ENCODE measurements at places on chromosomes 2 and 18.
A peak's percentile ranks its signal among the peaks of the same experiment; 100 is the strongest.

- no peaks in the 10 kb centered on the region for H3K4me1 ChIP-seq
- no peak for DNase-seq
- H3K4me3 ChIP-seq, result no peak overlapping the region
- no peaks in the 10 kb centered on the region for H3K36me3 ChIP-seq
- peaks cover 19% of the 10 kb centered on the region for H3K27me3 ChIP-seq
Observed at GRCh38 chr2:63792530-63792929, 49.2 kb upstream of the UGP2 start.

DNA sequence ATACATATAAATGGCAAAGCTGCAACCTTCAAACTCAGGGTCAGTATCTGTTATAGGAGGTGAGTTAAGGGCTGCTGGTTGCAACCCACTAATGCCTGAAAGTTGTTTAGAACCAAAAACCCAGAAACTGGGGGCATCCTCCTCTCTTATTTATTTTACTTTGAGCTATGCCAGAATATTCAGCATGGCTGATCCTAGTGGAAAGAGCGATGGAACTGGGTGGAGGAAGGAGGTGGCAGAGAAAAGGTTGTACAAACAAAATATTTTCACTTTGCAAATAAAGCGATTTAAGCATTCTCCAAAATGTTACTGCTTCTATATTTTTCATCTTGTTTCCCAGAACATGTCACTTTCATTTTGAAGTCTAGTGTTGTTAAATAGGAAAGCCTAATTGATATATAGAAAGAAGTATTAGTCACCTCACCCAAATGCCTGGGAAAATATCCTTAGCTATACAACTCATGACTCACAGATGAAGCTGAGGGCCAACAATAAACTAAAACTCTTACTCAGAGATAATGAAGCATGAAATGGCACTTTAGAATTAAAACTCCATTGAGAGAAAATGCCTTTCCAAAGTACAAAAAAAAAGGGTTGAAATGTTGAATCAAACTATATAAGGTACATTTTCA is 251.4 kb upstream of the UBE2E3 start:
- H3K36me3 ChIP-seq, result no peaks in the 10 kb centered on the region
- peaks cover 26% of the 10 kb centered on the region for H3K27me3 ChIP-seq
- H3K27ac ChIP-seq, result no peak overlapping the region
- DNase-seq, result no peak
- H3K4me1 ChIP-seq, result no peaks in the 10 kb centered on the region
- H3K4me3 ChIP-seq, result no peak overlapping the region

- H3K27ac ChIP-seq, result no peak overlapping the region
- no peaks in the 10 kb centered on the region for H3K36me3 ChIP-seq
- no peaks in the 10 kb centered on the region for H3K27me3 ChIP-seq
- H3K4me3 ChIP-seq, result no peak overlapping the region
- DNase-seq, result no peak
Observed at GRCh38 chr2:146068051-146068450, 1548.1 kb upstream of the ZEB2 start.

GRCh38 chr2:9768388-9768787 is 74.9 kb upstream of the TAF1B start:
- DNase-seq, result no peak
- no peaks in the 10 kb centered on the region for H3K36me3 ChIP-seq
- peaks cover 29% of the 10 kb centered on the region for H3K4me1 ChIP-seq
- no peaks in the 10 kb centered on the region for H3K27me3 ChIP-seq
- no peak overlapping the region for H3K4me3 ChIP-seq
- no peak overlapping the region for H3K27ac ChIP-seq

GRCh38 chr2:215262303-215262702 is 49.6 kb upstream of the ATIC start:
- peaks cover 12% of the 10 kb centered on the region for H3K27me3 ChIP-seq
- no peaks in the 10 kb centered on the region for H3K4me1 ChIP-seq
- no peak for DNase-seq
- no peak overlapping the region for H3K27ac ChIP-seq
- no peaks in the 10 kb centered on the region for H3K36me3 ChIP-seq

- H3K4me3 ChIP-seq, result no peak overlapping the region
- no peaks in the 10 kb centered on the region for H3K36me3 ChIP-seq
- H3K27ac ChIP-seq, result no peak overlapping the region
- no peaks in the 10 kb centered on the region for H3K27me3 ChIP-seq
- peaks cover 5% of the 10 kb centered on the region for H3K4me1 ChIP-seq
Observed at GRCh38 chr2:102004581-102004980, 12.8 kb downstream of the IL1R2 start.

GRCh38 chr2:44578471-44579093 is 216.8 kb downstream of the CAMKMT start:
- no peaks in the 10 kb centered on the region for H3K27me3 ChIP-seq
- peaks cover 22% of the 10 kb centered on the region for H3K4me1 ChIP-seq
- no peak overlapping the region for H3K27ac ChIP-seq
- no peak for DNase-seq
- H3K4me3 ChIP-seq, result no peak overlapping the region

DNA sequence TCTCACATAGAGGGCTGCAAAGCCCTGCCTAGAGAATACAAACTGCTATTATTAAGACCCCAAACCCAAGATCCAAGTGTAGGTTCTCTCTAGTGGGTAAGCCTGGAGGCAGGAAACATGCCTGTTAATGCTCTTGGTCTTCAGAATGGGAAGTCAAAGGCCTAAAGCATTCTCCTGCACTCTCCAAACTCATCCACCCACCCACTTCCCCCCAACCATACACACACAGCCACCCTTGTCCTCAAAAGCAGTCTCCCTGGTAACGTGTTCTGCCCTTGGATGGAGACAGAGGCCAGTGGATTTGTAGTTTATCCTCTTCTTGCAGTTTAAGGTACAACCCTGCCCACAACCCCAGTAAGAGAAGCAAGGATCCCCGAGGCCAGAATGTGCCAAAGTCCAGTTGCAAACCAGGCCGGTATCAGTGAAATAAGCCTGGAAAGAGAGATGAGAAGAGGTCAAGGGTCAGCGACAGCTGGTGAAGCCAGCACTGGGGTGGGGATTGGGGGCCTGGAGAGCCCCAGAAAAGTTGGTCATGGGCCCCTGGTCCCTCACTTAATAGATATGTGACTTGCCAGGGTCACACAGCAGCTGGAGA is 23.0 kb downstream of the TMEM247 start:
- H3K27ac ChIP-seq, result no peak overlapping the region
- no peak for DNase-seq
- H3K36me3 ChIP-seq, result peaks cover 6% of the 10 kb centered on the region
- peaks cover 20% of the 10 kb centered on the region for H3K4me1 ChIP-seq
- no peak overlapping the region for H3K4me3 ChIP-seq
- no peaks in the 10 kb centered on the region for H3K27me3 ChIP-seq

DNA sequence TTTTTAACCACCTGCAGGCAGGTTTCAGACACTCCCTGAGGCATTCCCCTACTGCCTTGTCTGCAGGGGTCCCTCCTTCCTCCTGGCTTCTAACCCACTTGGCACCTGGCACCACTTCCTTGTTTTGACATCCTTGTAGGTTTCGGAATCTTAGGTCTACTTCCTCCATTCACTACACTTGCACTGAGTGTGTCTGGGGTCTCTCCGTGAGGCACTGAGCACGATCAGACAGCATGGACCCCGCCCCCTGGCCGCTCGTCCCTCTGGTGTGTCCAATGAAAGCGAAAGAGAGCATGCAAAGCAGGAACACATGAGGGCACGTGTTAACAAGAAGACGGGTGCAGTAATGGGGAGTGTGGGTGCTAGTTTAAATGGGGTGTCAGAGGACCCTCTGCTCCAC is 63.8 kb downstream of the HAUS1 start:
- DNase-seq, result no peak
- peaks cover 2% of the 10 kb centered on the region for H3K36me3 ChIP-seq
- peak overlapping the region; percentile 59 for H3K4me3 ChIP-seq
- H3K27me3 ChIP-seq, result no peaks in the 10 kb centered on the region

DNA sequence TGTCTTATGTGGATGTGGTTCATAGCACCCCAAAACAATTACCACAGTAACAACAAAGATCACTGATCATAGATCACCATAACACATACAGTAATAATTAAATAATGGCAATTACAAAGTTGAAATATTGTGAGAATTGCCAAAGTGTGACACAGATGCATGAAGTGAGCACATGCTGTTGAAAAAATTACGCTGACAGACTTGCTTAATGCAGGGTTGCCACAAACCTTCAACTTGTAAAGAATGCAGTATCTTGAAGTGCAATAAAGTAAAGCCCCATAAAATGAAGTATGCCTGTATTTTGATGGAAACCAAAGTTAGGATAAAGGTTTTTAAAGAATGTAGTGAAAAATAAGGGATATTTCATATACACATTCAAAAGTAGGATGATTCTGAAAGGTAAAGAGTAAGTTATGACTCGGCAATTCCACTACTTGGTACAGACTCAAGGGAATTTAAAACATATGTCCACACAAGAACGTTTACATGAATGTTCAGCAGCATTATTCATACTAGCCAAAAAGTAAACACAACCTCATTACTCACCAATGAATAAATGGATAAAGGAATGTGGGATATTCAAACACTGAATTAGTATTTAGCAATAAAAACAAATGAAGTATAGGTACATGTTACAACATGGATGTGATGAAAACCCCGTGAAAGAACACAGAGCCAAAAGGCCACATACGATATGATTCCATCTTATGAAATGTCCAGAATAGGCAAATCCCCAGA is 61.6 kb downstream of the SCN9A start:
- no peaks in the 10 kb centered on the region for H3K36me3 ChIP-seq
- no peaks in the 10 kb centered on the region for H3K4me1 ChIP-seq
- DNase-seq, result no peak
- no peaks in the 10 kb centered on the region for H3K27me3 ChIP-seq

DNA sequence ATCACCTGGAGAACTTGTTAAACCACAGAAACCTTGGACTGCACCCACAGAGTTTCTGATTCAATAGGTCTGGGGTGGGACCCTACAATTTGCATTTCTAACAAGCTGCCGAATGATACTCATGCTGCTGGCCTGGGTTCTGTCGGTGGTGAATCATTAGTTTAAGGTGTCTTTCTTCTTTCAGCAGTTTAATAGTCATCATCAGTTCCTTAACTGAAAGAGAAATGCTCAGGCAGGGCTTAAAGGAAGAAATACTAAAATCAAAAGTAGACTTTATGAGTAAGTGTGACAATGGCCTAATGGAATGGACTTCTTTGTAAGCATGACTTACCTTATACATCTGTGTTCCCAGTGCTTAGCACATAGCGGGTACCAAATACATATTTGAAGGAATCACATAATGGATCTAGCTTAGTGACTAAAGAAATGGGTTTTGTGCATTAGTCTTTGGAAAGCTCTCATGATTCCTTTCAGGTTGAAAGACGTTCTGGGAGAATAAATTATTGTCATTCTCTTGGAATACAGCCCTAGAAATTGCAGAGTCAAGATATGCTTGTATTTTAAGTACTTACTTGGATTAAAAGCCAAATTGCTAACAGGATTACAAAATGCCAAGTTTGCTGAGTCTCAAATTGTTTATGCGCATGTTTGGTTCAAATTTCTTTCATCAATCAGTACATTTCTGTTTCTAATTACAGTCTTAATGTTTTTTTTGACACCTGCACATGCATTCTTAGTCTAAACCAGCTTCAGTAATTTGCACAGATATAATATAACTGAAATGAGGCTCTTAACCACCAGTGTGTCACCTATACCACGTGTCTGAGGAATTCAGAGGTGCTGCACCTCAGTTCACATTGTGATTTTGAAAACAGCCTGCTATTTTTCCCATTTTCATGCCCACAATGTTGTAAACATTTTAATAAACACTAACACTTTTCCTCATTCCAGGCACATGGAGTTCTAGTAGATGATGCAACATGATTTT is 220.3 kb upstream of the NRP2 start:
- H3K4me3 ChIP-seq, result no peak overlapping the region
- no peaks in the 10 kb centered on the region for H3K36me3 ChIP-seq
- no peak for DNase-seq
- H3K27ac ChIP-seq, result no peak overlapping the region
- H3K4me1 ChIP-seq, result no peaks in the 10 kb centered on the region

- no peaks in the 10 kb centered on the region for H3K36me3 ChIP-seq
- no peak overlapping the region for H3K27ac ChIP-seq
- H3K4me1 ChIP-seq, result no peaks in the 10 kb centered on the region
- no peak overlapping the region for H3K4me3 ChIP-seq
Observed at GRCh38 chr2:44778671-44779476, 162.6 kb upstream of the SIX3 start.

GRCh38 chr2:96580771-96581170 is 44.2 kb downstream of the ARID5A start:
- no peak overlapping the region for H3K4me3 ChIP-seq
- H3K4me1 ChIP-seq, result peaks cover 10% of the 10 kb centered on the region
- no peak for DNase-seq
- no peak overlapping the region for H3K27ac ChIP-seq
- H3K27me3 ChIP-seq, result no peaks in the 10 kb centered on the region
- H3K36me3 ChIP-seq, result peaks cover 4% of the 10 kb centered on the region

DNA sequence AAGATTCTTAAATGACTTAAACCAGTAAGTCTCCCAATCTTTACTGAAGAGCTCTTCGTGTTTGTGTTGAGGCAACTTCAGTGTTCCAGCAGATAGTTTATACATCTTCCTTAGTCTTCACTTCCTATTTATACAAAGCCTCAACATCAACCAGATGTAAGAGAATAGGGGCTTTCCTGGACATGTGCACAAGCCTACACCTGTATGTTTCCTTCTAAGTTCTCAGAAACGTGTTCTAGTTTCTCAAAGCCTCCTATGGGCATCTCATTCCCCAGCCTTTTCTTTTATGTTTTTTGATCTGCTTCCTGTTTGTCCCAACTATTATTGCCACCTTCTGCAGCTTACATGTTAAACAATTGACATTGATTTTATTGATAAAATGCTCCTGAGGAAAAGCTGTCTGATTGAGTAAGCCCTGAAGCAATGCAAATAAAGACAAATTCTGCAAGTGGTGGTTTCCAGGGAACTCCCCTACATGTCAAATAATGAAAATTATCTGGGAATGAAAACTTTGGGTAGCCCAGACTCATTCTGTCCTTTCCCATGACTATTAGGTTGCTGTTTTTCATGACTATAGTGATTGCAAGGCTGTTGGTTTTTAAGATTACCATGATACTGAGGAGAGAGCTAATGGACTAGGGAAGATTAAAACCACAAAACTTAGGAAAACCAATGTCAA is 663.3 kb upstream of the ACVR2A start:
- DNase-seq, result no peak
- no peaks in the 10 kb centered on the region for H3K4me1 ChIP-seq
- no peaks in the 10 kb centered on the region for H3K36me3 ChIP-seq
- no peak overlapping the region for H3K27ac ChIP-seq
- H3K27me3 ChIP-seq, result no peaks in the 10 kb centered on the region
- H3K4me3 ChIP-seq, result no peak overlapping the region

- peak overlapping the region; percentile 52 for H3K27ac ChIP-seq
- H3K27me3 ChIP-seq, result no peaks in the 10 kb centered on the region
- peak overlapping the region; percentile 15 for H3K4me3 ChIP-seq
- peaks cover 14% of the 10 kb centered on the region for H3K36me3 ChIP-seq
- DNase-seq, result no peak
- peaks cover 9% of the 10 kb centered on the region for H3K4me1 ChIP-seq
Observed at GRCh38 chr18:70165936-70166335, 39.6 kb downstream of the RTTN start.

DNA sequence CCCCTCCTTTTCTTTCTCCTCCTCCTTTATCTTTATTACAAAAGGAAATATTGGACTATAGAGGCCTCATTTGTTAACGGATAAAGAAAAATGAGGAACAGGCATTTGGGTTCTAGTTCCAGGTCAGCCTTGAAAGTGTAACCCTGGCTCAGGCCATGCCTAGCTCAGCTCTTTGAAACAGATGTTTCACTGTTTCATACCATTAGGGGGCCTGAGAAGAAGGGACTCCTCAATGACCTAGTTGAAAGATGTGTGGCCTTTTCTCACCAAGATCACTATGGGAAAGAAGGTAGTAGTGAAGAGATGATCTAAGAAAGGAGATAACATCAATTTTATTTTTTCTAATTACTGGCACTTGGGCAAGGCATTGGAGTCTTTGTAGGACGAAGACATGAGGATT is 952.7 kb downstream of the SLC4A3 start:
- no peaks in the 10 kb centered on the region for H3K27me3 ChIP-seq
- H3K4me1 ChIP-seq, result no peaks in the 10 kb centered on the region
- H3K36me3 ChIP-seq, result no peaks in the 10 kb centered on the region
- H3K27ac ChIP-seq, result no peak overlapping the region
- no peak for DNase-seq

All from central memory CD8-positive, alpha-beta T cell (primary cell).